ENCODE measurements at places on chromosomes 3 and 15.

DNA sequence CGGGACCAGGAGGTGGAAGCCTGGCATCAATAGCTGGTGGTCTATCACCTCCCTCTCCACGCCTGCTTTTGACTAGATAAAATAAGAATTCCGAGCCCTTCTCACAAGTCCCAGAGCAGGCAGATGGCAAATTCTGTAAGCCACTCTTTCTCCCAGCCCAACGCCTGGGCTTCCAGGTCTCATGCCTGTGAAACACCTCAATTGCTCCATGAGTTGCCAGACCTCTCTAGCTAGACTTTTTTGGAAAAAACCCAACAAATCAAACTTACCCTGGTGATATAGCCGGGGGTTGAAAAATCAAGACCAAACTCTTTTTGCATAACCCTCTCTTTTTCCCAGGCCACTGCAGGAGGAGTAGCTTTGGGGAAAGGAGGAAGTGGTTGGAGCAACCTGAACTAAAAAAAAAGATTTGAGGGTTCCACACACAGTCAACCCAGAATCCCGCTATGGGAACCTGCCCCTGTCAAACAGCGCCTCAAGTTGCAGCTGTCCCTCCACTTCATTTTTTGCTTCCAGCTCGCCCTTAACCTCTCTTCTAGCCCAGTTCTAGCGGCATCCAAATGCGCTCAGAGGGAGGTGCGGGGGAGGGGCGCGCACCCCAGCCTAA lies 7.0 kb downstream of the BHLHE40 start:
- DNase-seq: peak; percentile 76

DNA sequence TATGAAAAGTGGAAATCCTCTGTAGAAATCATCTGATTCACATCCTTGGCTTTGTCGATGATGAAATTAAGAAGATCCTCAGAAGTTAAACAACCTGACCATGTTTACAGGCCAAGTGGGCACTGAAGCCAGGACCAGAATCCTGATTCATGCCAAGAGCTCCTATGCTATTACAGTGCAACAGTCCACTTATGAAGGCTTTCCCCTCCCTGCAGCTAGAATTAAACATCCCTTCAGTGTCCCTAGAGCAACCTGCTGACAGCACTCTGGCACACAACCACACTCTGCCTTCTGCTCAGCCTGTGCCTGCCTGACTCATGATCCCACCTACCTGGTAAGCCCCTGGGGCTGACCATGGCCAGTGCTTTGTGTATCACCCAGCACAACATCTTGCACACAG lies 33.8 kb downstream of the TXNRD3 start:
- no peak for DNase-seq

DNA sequence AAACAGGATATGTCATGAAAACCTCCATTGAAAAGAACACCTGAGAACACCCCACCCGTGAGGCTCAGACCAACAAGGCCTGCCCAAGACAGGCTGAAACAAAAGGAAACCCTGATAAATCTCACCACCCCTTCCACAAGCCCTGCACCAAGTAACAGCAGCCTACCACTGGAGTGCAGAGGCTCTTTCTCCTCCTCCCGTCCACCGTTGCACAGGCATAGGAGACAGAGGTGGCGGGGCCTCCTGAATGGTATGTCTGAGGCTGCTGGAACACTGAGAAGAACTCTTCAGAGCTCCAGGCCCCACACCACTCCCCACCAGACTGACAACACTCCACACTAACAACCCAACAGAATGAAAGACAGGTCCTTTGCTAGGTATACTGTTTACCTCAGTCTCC lies 21.4 kb downstream of the CHDH start:
- no peak for DNase-seq

- no peak for DNase-seq
Observed at GRCh38 chr3:154844863-154845262, 235.3 kb upstream of the MME start.
